Activated CD4-positive, alpha-beta T cell treated with anti-CD3 and anti-CD28 coated beads, Interleukin-2, amount 50 U/mL, for 4 hours (primary cell): ENCODE measurements at places on chromosomes 16 and 17.
A peak's percentile ranks its signal among the peaks of the same experiment; 100 is the strongest.

DNA sequence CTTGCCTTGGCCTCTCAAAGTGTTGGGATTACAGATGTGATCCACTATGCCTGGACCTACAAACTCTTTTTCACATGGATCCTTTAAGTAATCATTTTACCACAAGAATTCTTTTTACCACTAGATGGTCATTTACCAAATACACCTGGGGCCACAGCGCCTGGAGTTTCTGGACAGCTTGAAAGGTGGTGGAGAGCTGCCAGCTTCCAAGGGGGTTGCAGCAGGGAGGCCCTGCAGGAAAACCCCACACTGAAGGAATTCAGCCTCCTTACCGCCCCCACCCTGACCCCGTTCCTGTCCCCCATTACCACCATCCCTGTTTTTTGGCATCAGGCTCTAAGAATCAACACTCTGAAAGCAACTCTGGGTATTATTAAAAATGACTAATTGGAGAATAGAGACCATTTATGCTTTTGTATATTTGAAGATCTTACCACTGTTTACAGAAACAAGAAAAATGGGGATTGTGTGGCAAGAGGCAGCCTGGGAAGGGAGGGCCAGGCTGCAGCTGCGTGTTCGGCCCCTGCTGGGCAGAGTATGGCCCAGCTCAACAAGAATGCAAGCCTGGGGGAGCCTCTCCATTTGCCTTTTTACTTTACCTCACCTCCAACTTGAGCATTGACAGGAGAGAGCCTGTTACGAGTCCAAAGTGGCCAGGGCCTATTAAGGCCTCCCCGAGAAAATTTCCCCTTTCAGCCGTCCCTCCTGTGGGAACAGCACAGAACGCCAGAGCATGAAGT lies 209.9 kb downstream of the ZFHX3 start:
- no peak for DNase-seq

GRCh38 chr17:17942846-17943245 lies 29.4 kb downstream of the TOM1L2 start:
- DNase-seq: no peak

- DNase-seq: no peak
These were observed 7.7 kb upstream of the ST6GALNAC2 start for GRCh38 chr17:76593384-76593826.

- DNase-seq: no peak
These were observed 3.5 kb downstream of the MPO start for GRCh38 chr17:58277107-58277801.

- no peak for DNase-seq
These were observed 117.5 kb downstream of the ZFHX3 start for GRCh38 chr16:72930396-72930795.

- no peak for DNase-seq
These were observed 204.9 kb downstream of the PRKCA start for GRCh38 chr17:66507103-66507923.

DNA sequence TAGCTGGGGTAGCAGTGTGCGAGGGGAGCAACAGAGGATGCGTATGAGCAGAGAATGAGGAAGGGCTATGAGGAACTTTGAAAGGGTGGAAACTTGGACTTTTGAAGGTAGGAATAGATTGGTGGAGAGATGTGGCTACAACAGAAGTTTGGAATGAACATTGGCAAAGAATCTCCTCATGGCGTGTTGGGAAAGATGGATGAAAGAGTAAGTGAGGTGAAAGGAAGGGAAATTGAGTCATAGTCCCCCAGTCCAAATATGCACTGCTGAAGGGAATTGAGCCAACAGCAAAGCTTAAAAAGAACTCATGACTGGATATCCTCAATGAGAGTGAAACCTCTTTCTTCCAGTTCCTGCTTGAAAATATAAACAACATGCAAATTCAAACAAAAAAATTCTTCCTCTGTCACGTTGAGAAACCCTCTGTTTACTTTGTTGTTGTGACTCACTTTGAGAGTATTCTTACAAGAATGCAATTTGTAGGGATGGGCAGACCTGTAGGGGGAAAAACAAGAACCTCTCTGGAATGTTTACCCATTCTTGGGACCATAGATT lies 313.2 kb upstream of the KCNJ16 start:
- no peak for DNase-seq

DNA sequence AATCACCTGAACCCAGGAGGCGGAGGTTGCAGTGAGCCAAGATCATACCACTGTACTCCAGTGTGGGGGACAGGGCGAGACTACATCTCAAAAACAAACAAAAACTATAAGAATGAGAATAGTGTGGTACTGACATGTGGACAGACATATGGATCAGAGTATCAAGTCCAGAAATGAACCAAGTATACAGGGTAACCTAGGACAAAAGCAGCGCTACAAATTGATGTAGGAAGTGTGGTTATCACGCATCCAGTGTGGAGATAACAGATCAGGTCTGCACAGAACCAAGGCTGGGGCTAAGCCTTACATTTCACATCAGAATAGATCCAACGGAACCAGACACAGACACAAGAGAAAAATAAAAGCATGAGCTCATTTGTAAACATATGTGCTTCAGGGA lies 23.0 kb upstream of the C16orf95 start:
- no peak for DNase-seq

DNA sequence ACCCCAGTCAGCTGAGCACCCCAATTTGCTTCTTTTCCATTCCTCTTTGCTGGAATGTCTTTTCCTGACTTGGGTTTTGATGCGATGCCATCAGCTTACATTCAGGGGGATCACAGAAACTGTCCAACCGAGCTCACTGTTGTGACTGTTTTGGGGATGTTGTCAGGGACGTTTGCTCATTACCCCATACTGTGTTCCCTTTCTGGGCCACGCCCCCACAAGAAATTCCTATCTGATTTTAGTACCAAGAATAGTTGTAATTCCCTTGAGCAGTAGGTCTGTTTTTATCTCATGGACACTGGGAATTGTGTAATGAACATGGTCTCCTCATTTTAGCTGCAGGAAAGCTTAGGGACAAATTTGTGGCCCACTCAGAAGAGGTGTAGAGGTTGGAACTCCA lies 2.6 kb upstream of the NTN1 start:
- DNase-seq: no peak

GRCh38 chr17:55433629-55434422 lies 12.2 kb upstream of the MMD start:
- no peak for DNase-seq

GRCh38 chr16:19130385-19130784 lies 16.6 kb downstream of the ITPRIPL2 start:
- DNase-seq: no peak

DNA sequence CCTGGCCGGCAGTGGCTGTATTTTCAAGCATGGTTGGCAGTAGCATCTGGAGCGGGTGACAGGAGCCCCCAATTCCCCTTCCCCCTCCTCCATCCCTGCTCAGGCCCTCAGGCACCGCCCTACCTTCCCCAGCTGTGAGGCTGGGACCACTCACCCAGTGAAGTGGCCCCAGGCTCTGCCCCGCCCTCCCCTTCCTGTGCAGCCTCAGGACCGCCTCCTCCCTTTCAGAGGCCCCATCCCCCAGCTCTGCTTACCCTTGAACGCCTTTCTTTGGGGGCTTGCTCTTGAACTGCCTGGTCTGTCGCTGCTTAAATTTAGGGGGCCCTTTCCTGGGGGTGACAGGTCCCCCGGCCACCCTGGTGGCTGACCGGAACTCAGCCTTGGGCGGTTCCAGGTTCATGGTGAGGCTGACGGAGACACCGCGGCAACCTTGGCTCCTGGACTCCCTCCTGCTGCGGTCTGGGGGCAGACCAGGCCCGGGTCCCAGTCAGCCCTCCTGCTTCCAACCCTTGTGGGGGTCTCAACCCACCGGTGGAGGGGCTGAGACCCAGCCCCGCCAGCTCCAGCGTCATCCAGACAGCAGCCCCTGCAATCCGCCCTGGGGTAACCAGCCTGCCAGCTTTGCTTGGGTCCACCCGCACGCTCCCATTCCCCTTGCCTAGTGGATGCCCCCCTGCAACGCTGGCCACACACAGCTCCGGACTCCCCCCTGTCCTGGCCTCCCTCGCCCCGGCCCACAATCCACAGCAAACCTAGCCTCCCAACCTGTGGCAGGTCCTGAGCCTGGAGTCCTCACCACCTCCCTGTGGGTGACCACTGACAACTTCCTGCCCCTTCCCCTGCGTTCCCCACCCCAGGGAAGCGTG lies 3.2 kb downstream of the PDE6G start:
- DNase-seq: no peak

DNA sequence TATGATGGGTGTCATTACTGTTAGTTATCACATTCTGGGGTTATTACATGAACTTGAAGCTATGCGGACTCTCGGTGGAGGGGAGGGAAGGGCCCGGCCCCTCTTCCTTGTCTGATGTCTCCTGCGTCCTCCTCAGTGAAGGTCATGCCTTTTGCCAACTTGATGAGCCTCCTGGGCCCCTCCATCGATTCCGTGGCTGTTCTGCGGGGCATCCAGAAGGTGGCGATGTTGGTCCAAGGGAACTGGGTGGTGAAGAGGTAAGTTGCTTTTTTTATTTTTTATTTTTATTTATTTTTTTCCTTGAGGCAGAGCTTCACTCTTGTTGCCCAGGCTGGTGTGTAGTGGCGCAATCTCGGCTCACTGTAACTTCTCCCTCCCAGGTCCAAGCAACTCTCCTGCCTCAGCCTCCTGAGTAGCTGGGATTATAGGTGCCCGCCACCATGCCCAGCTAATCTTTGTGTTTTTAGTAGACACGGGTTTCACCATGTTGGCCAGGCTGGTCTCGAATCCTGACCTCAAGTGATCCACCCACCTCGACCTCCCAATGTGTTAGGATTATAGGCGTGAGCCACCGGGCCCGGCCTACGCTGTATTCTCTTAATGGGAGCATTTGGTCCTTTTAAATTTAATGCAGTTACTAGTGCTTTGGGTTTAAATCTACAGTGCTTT lies 21.6 kb downstream of the POLR3E start:
- peak; percentile 49 for DNase-seq

- no peak for DNase-seq
These were observed at the start of gene LDHD for GRCh38 chr16:75116081-75116910. TSS of gene LDHD (minus strand) at chr16:75116780. CDS start at chr16:75116720, 60 bp downstream.

DNA sequence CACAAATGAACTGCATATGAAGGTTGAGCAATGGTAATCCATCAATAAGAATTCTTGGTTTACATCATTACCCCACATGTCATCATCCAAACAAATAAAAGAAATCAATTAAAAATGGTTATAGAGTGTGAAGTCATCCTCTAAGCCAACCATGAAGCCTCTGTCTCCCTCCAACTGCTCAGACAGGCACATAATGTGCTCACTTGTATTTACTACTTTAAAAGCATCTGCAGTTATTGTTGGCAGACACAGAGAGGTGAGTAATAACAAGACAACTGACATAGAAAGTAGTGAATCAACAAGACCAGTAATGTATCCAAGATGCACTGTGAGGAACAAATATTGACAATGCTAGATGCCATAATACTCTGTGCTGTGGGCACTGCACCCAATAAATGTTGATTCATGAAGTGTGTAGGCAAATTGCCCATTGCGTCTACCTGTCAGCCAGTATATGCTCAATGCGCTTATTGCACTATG lies 20.0 kb downstream of the ADAMTS18 start:
- DNase-seq: no peak

GRCh38 chr16:23960081-23960885 lies 124.5 kb downstream of the PRKCB start:
- DNase-seq: no peak
